NCI-H2081 (cell line): ENCODE measurements at places on chromosomes 3 and 15.

GRCh38 chr3:147161833-147162232, 244.5 kb downstream of the ZIC4 start:
- no peak for DNase-seq

DNA sequence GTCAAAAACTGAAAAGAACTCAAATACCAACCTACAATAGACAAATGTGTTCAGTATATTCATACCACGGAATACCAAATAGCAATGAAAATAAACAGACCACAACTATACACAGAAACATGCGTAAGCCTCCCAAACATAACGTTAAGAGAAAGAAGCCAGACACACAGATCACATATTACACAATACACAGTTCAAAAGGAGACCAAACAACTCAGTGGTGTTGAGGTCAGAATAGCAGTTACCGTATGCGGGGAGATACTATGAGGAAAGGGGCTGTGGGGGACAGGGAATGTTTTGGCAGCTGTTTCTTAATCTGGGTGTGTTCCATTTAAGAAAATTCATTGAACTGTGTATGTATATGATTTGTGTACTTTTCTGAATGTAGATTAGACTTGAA, 6.6 kb downstream of the OSBPL10 start:
- no peak for DNase-seq

- DNase-seq, result no peak
Measured at GRCh38 chr15:67146875-67147381, 81.5 kb downstream of the SMAD3 start.

DNA sequence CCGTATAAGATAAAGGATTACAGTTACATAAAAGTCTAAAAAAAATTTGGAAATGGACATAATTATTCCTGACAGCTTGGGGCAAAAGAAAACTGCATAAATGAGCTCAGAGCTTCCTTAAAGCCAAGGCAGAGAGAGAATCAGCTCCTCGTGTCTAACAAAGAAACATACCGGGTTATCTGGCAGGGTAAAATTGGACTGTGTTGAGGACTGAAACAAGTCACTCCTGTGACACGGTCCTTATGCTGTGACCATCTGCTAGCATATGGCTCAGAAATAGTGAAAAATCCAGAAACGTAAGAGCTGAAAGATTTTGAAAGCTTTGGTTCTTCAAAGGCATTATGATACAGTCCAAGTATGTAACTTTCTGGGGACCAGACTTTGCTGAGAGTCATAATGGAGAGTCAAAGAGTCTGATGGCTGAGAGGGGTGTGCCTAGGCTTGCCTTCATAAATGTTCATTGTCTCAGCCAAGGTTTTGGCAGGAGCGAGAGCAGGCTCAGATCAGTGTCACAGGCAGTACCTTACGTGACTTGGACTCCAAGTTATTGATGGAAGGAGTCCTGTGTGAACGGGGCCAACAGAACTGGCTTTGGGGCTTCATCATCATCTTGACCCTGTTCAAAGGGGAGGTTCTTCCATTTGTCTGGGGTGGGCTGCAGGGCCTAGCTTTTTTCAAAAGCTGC, 12.5 kb downstream of the MAP6D1 start:
- no peak for DNase-seq

DNA sequence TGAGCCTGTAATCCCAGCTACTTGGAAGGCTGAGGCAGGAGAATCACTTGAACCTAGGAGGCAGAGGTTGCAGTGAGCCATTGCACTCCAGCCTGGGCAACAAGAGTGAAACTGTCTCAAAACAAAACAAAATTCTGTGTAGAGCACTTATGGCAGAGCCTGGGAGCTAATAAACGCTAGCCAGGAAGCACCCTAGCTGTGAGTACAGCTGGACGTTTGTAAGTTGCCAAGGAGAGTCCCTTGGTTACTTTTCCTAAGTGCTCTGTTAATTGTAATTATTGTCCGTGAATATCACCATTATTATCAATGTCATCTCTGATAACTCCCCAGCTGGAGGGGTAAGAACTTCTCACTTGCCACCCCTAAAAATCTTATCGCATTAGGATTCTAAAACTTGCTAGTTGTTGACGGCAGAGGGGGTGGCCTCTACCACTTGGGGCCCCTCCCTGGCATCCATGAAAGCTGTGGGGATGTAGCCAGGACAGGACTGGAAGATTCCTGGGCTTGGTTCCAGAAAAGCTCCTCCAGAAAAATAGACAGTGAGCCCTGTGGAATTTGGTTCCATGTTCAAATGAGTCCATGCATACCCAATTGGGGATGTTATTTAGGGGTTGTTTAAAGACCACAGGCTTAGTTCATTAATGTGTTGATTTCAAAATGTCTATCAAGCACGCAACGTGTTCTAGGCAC, 9.9 kb upstream of the KLHL25 start:
- no peak for DNase-seq

DNA sequence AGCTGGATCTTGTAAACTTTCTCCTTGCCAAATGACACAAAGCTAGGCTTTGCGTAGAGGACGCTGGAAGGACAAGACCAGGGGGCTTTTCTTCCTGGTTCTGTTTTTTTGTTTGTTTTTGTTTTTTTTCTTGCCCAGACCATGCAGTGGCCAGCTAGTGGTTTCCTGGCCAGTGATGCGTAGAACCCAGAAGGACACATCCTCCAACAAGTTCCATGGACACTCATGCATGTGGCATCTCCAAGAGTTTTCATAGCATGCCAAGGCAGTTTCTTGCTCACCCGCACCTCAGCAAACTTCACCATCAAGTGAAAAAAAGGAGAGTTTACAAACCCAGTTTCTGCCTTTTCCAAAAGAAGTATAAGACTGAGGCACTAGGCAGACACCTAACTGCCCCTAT, 46.1 kb upstream of the TMCO5A start:
- DNase-seq, result no peak

DNA sequence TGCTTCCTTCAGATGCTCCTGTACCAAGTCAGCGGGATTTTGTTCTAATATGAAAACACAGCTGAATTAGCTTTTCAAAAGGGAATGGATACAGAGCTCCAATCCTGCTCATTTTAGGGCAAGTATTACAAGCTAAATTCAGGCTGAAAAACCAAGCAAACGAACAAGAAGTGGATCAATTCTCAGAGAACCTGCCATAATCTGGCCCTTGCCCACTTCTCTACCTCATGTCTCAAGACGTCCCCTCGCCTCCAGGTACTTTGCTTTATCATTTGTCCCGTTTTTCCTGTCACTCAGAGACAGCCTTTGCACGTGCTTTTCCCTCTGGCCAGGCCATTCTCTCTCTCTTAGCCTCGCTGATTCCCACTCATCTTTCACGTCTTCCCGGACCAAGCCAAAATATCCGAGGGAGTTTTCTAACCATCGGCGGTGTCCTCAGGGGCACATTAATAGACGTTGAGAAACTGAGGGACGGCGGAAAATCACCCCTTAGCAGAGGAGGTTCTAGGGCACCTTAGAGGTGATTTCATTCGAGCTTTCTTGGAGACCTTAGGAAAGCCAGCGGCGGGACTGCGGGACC, 654 bp downstream of the SUSD5 start:
- DNase-seq, result no peak

GRCh38 chr15:51621936-51622603, 501 bp downstream of the DMXL2 start:
- DNase-seq, result peak; percentile 60

DNA sequence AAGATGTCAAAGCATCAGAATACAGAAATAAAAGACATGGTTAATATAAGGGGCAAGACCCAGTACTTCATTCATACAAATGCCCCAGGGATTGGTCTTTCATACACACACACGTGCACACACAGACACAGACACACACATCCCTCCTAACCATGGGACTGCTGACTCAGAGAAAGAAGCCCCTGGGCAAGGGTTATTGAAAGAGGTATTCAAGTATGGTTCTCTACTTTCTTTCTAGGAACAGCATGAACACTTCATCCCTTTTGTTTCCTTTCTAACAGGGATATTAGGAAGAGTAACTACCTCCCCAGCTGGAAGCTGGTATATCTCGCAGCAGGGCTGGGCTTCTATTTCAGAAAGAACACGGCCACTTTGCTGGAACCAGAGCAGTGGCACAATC, 33.2 kb upstream of the ZFAND6 start:
- peak; percentile 1 for DNase-seq

DNA sequence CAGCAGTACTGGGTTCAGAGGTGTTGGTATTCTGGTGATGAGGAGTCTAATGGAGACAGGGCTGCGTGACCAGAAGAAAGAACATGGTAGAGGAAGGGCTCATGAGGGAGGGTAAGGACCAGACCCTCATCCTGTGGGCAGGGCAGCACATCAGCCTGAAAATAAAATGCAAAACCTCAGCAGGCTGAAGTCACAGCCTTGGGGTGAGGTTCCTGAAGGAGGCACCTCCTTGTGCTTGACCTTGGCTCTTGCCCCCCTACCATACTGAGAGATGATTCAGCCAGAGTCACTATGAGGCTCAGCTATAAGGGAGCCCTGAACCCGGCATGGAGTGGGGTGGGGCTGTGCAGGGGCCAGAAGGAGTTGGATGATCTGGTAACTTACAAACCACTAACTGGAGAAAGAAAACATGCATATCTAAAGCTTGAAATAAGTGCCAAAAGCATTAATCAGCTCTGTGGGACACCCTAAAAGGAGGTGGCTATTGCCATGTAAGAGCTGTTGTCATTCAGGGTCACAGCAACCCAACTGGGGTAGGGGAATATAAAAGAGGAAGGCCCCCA, 60.2 kb downstream of the CORO2B start:
- no peak for DNase-seq

- DNase-seq, result peak; percentile 73
Measured at GRCh38 chr3:94004301-94004910, 24.0 kb downstream of the STX19 start.

DNA sequence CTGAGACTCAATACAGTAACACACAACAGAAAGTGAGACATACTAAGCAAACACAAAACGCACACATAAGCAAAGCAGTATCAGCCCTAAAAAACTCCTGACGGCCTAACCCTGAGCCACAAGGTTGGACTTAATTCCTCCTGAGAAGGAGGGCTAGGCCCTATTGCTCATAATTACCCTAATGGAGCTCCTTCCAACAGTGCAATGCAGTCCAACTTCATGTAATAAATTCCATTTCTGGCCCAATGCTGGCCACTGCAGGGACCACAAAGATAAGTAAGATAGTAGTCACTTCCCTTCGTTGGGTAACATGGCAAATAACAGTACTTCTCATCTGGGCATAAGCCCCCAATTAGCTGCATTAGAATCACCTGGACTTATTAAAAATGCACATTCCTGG, 4.2 kb downstream of the VPS39 start:
- no peak for DNase-seq

GRCh38 chr3:141878326-141878725, 1.9 kb downstream of the ATP1B3 start:
- no peak for DNase-seq

GRCh38 chr3:154095832-154096421, 25.3 kb upstream of the ARHGEF26 start:
- peak; percentile 25 for DNase-seq

DNA sequence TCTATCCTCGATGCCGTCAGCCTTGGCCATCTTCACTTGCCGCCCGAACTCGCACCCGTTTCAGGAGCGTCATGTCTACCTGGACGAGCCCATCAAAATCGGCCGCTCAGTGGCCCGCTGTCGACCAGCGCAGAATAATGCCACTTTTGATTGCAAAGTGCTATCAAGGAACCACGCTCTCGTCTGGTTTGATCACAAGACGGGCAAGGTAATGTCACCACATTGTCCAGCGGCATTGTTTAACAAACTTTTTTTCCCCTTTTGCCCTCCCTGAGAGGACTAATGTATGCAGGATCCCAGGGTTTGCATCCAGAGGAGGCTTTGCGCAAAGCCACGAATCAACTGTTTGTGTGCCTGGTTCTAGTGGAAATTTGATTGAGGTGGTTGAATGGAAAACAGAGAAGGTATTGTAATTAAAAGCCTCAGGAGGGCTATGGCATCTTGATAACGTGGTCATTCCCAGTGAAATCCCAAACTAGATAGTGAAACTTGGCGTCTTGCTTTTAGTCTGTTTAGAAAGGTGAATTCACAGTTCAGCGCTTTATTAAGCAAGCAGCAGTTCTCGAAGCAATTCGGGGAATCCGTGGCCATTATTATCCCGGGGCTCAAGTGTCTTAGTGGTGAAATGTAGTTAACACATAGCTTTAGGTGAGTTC, 1.7 kb downstream of the SLMAP start:
- no peak for DNase-seq

- DNase-seq, result no peak
Measured at GRCh38 chr3:171561596-171562323, 101.6 kb upstream of the TNIK start.

- no peak for DNase-seq
Measured at GRCh38 chr15:80645494-80646065, 49.5 kb upstream of the ABHD17C start.
